ENCODE measurements at places on chromosomes 4 and X.
A peak's percentile ranks its signal among the peaks of the same experiment; 100 is the strongest.

DNA sequence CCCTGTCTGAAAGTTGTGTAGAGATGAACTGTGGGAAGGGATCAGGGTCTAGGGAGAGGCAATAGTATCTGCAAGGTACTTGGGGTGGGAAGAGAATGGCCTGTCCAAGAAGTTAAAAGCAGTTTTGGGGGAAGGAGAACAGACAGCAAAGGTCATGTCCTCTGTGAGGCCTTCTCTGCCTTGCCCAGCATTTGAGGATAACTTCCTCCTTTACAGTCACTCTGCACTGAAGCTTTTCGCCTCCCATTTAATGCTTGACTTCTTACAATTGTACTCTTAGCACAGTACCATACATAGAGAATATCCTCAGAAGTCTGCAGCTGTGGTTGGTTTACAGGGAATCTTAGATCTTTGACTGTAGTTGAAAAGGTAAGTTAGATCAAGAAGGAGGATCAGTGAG, 121.8 kb upstream of the AP1S2 start:
- DNase-seq = no peak

GRCh38 chr4:174398728-174399127, 115.0 kb downstream of the CEP44 start:
- DNase-seq = no peak

DNA sequence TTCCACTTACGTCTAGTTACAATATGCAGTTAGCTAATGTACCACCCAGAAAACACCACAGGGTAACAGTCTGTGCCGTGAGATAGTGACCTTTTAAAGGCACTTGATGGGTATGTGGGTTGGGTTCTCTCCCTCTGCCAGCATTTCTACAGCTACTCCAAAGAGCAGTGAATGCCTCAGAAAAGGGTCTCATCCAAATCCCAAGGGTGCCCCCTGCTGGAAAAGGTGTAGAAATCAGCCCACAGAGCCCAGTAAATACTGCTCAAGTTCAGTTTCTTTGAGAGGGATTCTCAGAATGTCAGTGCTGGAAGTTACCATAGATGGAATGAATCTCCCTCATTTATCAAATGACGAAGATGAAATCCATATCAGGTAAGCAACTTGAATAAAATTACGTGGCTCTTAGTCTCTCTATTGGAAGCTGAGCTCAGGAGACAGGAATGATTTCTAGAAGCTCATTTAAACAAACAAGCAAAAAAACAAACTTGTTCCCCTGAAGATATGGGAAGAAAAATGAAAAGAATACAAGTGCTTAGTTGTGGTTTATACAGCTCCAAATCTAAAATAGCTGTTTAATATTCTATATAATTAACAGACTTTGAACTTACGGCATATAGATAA, 9.5 kb downstream of the RNF175 start:
- DNase-seq = peak; percentile 58

- DNase-seq = no peak
Measured at GRCh38 chr4:183260491-183261151, 59.5 kb downstream of the CLDN22 start.

DNA sequence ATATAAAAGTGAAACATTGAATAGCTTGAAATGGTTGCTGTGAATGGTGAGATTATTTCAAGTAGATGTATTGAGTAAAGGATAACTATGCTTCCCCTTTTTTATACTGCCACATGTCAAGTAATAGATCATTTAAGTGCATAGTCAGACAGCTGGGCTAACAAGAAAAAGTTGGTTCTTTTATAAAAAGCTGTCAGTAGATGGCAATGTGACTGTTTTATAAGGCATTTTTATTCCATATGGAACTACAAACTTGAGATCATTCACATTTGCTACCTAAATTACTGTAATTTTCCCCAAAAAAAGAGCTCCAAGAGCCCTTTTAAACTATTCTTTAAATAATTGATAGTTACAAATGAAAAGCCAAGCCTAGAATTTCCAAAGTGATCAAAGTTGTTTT, 831.0 kb downstream of the C4orf33 start:
- no peak for DNase-seq

DNA sequence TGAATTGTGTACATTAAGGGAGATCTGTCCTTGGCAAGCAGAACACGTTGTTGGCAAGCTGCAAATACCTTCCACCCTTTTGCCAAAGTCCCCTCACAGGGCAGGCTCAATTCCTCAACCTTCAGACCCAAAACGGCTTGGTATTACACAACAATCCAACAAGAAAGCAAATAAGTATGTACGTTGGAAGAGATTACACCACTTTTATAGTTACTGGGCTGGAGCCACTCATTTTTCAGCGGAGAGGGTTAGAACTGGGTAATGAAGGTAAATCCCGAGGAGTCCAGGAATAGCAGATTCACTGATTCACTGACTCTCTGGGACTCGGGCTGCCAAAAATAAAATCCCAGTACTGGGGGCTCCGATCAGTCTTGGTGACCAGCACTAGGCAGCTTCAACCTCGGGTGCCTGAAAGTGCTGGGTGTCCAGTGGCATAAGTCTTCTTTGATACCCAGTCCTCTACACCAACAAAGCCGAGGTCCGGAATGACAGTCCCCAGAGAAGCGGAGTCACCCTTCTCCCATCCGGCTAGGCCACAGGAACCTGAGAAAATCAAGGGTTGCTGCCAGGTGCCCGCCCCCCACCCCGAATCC, 587 bp downstream of the TIMM8A start:
- no peak for DNase-seq

- DNase-seq = no peak
Measured at GRCh38 chr4:3235030-3235345, 14.0 kb upstream of the MSANTD1 start.

DNA sequence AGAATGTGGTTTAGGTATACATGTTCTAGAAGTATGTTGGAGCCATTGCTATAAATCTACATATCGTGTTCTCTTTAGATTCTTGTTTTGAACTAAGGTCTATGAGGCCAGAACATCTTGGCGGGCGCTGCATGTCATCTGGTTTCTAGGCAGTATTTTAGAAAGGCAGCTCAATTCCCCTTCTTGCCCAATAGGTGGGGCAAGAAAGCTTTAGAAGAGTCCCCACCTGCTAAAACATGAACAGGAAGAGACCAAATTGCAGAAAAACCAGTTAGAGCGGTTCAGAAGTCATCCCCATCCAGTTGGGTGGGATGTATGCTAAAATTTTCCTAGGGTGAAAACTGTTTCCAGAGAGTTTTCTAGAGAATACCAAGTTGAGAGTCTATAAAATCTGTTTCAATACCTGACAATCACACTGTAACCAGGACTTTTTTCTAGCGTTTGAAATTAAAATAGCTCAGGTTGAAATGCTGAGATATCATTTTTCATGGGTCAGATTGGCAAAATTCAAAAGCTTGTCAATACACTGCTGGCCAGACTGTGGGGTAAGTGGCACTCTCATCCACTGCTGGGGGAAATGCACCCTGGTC, 17.5 kb upstream of the SH3KBP1 start:
- peak; percentile 56 for DNase-seq

GRCh38 chr4:52572936-52573485, 86.1 kb downstream of the USP46 start:
- DNase-seq = no peak

DNA sequence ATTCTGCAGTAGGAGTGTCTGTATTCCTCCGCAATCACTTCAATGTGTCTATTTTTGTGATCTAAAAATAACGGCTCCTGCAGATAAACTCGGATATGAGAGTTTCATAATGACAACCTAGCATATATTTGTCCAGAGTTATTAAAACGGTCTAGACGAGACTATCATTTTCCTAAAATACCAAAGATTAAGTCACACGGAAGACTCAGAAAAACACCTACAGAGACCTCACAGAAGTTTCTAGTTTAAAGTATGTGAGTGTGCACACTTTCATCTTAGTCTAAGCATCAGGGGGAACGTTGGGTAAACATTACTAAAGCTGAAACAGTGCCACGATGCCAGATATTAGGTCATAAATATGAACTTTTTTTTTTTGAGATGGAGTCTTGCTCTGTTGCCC, 156.9 kb downstream of the AFAP1 start:
- no peak for DNase-seq

DNA sequence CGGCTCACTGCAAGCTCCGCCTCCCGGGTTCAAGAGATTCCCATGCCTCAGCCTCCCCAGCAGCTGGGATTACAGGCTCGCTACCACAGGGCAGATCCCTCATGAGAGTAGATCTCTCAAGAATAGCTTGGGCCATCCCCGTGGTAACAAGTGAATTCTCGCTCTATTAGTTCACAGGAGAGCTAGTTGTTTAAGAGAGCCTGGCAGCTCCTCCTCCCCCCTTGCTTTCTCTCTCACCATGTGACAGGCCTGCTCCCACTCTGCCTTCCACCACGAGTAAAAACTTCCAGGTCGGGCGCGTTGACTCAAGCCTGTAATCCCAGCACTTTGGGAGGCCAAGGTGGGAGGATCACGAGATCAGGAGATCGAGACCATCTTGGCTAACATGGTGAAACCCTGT, 30.3 kb upstream of the LAP3 start:
- DNase-seq = no peak
